ENCODE measurements at places on chromosomes 6 and 20.

DNA sequence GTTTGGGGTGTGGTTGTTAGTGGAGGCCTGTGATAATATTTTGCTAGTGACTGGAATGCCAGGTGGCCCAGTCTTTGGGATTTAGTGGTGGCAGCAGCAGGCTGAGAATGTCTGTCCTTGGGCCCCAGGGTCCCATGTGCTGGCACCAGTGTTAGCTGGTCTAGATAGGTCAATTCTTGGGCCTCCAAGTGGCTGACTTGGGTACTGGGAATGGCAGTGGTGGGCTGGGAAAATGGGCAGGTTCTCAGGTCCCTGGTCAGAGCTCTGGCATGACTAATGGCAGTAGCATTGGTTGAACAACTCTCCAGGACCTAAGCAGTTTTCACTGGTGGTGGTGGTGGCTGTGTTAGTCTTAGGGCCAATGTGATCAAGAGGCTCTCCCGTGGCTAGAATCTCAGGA is 50.3 kb downstream of the OLIG3 start:
- DNase-seq = no peak

- no peak for DNase-seq
These were observed 61.2 kb downstream of the ELOVL5 start for GRCh38 chr6:53287336-53288225.

DNA sequence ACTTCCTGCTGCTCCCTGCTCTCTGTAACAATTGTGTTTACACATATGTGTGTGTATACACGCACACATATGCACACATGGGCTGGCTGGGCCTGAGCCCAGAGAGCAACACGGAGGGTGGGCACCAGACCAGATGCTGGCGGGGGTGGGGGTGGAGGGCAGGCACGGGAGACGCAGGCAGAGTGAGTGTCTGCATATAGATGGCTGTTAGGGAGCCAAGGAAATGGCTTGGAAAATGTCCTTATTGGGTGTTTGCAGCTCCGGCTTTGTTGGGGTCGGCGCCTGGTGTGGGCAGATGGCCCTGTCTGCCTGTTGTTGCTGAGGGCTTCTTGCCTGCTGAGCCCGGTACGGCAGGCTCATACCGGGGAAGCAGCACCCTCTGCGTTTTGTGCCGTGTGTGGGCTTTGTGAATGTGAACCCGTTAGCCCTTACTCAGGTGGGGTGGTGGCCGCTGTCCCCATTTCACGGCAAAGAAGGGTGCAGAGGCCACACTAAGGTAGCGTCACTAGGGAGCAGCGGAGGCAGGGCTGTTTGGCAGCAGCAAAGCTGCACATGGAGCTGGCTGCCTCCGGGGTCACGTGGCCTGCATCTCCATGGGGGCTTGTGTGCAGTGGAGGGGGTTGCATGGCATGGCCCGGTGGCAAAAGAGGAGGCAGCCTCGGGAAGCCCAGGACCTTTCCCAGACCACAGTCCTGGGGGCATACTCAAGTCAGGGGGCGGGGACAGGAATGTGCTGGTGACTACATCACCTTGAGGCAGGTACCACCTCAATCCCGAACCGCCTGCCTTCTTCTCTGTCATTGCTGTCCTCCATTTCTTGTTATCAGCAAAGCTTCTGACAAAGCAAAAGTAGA is 47.4 kb upstream of the SRF start:
- DNase-seq = no peak

DNA sequence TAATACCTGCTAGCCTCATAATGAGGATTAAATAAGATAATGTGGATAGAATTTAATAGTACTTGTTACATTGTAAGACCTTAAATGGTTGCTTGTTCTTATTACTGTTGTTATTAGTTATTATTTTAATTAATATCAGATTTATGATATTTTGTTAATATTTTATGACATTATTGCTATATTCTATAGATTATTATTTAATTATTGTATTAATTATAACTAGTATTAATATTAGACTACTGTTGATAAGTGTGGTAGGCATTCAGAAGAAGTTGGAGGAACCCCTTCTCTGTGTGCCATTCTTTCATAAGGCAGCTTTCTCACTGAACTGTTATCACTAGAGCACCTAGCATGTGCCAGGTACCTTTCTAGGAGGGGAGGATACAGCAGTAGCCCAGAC is 2.6 kb upstream of the NEDD9 start:
- DNase-seq = no peak

DNA sequence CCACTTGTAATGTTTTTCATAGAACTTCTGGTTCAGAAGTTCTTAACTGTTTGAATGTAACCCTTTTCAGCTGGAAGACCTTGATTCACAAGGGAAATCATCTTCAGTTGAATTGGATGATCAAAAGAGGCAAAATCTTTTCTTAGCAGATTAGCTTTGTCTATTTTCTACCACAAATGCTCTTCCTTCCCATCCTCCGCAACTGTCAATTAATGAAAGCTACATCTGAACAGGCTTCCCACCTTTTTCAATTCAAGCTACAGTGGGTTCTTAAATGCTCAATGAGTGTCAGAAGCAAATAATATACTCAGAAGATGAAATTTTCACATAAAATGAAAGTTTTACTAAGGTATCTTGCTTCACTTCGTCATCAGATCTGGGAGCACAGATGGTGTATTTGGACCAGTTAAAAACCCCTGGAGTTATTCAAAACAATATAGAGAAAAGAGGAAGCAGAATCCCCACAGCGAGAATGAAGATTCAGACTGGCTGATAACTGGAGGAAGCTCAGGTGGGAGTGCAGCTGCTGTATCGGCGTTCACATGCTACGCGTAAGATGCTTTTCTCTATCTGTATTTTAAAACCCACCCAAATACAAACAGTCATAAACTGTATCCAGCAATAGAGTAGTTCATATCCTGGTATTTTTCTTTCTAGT is 19.4 kb downstream of the QRSL1 start:
- no peak for DNase-seq

- DNase-seq = no peak
These were observed 996.8 kb downstream of the KIF16B start for GRCh38 chr20:15576411-15576810.

GRCh38 chr6:18835976-18836375 is 448.8 kb downstream of the RNF144B start:
- DNase-seq = no peak

DNA sequence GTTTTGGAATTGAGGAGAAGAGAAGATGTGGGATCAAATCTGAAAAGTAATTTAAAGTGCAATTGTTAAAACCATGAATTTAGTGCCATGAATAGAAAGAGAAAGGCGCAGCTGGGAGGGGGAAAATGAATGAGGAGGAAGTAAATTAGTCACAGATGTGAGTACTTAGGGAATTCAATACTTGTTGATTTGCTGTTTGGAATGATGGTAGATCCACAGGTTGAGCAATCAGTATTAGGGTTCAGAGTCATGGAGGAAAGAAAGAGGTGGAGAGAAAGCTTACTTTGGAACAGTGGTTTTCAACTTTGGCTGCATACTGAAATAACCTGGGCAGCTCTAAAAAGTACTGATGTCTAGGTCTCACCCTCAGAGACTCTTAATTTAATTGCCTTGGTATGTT is 229.7 kb upstream of the ASCC3 start:
- no peak for DNase-seq

- DNase-seq = no peak
These were observed 63.0 kb upstream of the NXT1 start for GRCh38 chr20:23287354-23288190.

DNA sequence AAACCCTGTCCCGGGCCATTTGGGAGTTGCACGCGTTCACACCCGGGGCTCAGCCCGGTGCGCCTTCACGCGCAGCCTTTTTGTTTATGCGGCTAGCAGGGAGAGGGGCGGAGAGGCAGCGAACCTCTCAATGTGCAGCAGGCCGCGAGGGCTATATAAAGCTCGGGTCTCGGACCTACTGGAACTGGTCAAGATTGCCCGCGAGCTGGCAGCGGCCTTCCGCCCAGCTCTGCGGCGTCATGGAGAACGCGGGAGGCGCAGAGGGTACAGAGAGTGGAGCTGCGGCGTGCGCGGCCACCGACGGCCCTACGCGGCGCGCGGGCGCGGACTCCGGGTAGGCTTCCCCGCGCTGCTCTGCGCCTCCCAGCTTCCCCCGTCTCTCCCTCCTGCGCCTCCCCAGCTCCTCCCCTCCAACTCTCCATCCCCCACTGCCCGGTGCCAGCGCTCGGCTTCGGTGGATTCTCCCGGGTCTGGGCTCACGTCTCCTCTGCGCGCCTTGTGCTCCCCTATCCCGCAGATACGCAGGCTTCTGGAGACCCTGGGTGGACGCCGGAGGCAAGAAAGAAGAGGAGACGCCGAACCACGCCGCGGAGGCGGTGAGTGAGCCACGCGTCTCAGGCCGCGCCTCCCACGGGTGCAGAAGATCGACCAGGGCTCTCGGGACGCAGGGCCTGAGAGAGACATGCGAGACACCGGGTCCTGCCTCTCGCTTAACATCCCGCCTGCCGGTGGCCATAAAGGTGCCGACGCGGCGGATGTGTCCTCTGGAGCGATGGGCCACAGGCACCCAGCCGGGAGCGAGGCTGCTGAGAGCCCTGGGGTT is at the start of gene RIPPLY2:
RIPPLY2 (plus strand) TSS at position 183 of the 823 bp plus-strand sequence; CDS start at position 240, 57 bp downstream.
- DNase-seq = peak; percentile 3

- DNase-seq = no peak
These were observed 5.1 kb downstream of the QKI start for GRCh38 chr6:163419413-163420288.

Data from stimulated activated CD4-positive, alpha-beta T cell treated with anti-CD3 and anti-CD28 coated beads, Interleukin-4, amount 100 ng/mL, for 1 hour (primary cell).